A673 (cell line): ENCODE measurements at places on chromosomes 12 and 14. TPM values are rescaled to one million over a fixed set of nuclear protein-coding genes. Genes with fewer than 3 reads are reported as not detected.

GRCh38 chr14:100296106-100296651 is 10.1 kb downstream of the SLC25A29 start:
- DNase-seq: no peak
- H3K27ac ChIP-seq: no peak overlapping the region
- H3K36me3 ChIP-seq: peaks cover 3% of the 10 kb centered on the region
- no peak overlapping the region for H3K4me3 ChIP-seq
- H3K4me1 ChIP-seq: no peaks in the 10 kb centered on the region
- H3K27me3 ChIP-seq: no peaks in the 10 kb centered on the region

DNA sequence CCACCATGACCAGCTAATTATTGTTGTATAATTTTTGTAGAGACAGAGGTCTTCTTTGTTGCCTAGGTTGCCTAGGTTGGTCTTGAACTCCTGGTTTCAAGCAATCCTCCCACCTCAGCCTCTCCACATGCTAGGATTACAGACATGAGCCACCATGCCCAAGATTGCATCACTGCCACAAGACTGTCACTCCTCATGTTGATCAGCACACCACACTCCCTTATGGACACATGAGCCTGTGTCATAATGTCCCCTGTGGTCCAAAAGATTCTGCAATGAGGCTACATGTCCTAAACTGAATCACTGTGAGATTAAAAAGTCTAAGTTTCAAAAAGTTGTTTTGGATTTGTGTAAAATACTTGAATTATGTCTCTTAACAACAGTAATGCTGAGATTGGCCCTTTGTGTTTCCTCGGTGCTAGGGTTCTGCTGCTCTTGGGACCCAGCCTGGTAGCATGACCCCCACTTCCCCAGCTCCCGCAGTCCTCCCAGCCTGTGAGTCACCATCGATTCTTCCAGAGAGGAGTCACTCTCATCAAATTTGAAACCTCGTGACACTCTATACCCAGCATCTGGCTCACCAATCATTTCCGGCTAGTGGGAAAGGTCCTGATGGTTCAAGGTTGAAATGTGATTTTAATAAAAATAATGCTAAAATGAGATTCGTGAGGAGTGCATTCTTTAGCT is 890.9 kb downstream of the VRK1 start:
- no peak overlapping the region for H3K27ac ChIP-seq
- no peaks in the 10 kb centered on the region for H3K4me1 ChIP-seq
- H3K4me3 ChIP-seq: no peak overlapping the region
- H3K27me3 ChIP-seq: no peaks in the 10 kb centered on the region

- no peak overlapping the region for H3K4me3 ChIP-seq
- H3K4me1 ChIP-seq: no peaks in the 10 kb centered on the region
- no peaks in the 10 kb centered on the region for H3K27me3 ChIP-seq
- H3K36me3 ChIP-seq: no peaks in the 10 kb centered on the region
- H3K27ac ChIP-seq: no peak overlapping the region
Measured at GRCh38 chr14:102493096-102493495, 16.5 kb downstream of the ANKRD9 start.

DNA sequence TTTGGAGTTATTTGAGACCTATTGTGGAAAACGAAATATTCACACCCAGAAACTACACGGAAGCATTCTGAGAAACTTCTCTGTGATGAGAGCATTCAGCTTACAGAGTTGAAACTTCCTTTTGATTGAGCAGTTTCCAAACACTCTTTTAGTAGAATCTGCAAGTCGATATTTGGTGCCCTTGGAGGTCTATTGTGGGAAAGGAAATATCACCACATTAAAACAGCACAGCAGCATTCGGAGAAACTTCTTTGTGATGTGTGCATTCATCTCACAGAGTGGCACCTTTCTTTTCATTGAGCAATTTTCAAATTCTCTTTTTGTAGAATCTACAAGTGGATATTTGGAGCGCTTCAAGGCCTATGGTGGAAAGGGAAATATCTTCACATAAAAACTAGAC is 595.7 kb upstream of the ALG10B start:
- H3K36me3 ChIP-seq: no peaks in the 10 kb centered on the region
- no peak for DNase-seq
- no peaks in the 10 kb centered on the region for H3K4me1 ChIP-seq
- H3K4me3 ChIP-seq: no peak overlapping the region
- H3K27me3 ChIP-seq: no peaks in the 10 kb centered on the region

GRCh38 chr14:52227619-52228222 is 39.8 kb upstream of the PTGDR start:
- H3K36me3 ChIP-seq: no peaks in the 10 kb centered on the region
- no peaks in the 10 kb centered on the region for H3K4me1 ChIP-seq
- DNase-seq: no peak
- H3K4me3 ChIP-seq: no peak overlapping the region
- no peaks in the 10 kb centered on the region for H3K27me3 ChIP-seq

KITLG gene
- total RNA-seq: 4.6 and 5.7 TPM in 2 replicates

DNA sequence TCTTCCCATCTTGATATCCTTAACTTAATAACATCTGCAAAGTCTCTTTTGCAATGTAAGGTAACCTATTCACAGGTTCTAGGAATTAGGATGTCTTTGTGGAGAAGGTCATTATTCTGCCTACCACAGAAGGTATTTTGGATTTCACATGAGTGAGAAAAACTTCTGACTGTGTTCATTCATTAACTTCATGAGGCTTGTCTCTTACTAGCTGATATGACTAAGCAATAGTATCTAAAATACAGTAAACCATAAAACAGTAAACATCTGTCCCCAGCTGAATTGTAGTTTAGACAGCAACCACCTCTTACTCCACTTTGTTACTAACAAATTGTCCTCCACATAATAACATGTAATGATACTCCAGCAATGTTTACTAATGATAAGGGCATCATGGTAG is 198.1 kb downstream of the SEC23A start:
- no peaks in the 10 kb centered on the region for H3K27me3 ChIP-seq
- DNase-seq: no peak
- H3K4me3 ChIP-seq: no peak overlapping the region
- H3K27ac ChIP-seq: no peak overlapping the region
- no peaks in the 10 kb centered on the region for H3K36me3 ChIP-seq

CMA1 gene
- total RNA-seq: not detected in 2 replicates

- H3K4me3 ChIP-seq: no peak overlapping the region
- DNase-seq: no peak
- no peaks in the 10 kb centered on the region for H3K4me1 ChIP-seq
- no peaks in the 10 kb centered on the region for H3K36me3 ChIP-seq
- peaks cover 100% of the 10 kb centered on the region for H3K27me3 ChIP-seq
- no peak overlapping the region for H3K27ac ChIP-seq
Measured at GRCh38 chr14:28778138-28779117, 11.8 kb downstream of the FOXG1 start.

DNA sequence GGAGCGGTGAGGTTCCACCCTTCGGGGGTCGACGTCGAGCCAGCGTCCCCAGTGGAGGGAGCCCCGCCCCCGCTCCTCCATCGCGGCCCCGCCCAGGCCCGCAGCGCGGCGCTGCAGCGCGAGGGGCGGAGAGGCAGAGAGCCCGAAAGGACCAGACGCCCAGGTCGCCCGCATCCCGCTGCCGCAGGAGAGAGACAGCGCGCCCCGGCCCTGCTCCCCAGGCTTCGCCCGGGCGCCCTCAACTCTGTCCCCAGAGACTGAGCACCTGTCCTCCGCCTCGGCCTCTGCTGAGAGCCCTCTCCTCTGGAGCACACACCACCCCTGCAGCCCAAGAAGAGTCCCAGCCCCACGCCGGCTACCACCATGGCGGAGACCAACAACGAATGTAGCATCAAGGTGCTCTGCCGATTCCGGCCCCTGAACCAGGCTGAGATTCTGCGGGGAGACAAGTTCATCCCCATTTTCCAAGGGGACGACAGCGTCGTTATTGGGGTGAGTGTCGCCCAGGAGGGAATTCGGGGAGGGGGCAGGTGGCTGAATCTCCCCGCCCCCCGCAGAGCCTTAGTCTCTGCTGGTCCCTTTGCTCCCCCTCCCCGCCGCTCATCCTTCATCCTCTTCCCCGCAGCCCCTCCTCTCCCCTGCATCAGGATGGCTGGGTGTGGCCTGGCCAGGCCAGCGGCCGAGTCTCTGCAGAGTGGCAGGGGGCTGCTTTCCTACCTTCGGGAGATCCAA is at the start of gene KIF5A:
Gene KIF5A (plus strand): TSS at position 136 of the 732 bp plus-strand sequence. CDS start 228 bp downstream, at position 364.
- DNase-seq: peak; percentile 63
- H3K27ac ChIP-seq: no peak within 1 kb of the TSS
- H3K27me3 ChIP-seq: no peaks in the 10 kb centered on the region
- H3K36me3 ChIP-seq: no peaks in the 10 kb centered on the region
- peak within 1 kb of the TSS; percentile 57 for H3K4me3 ChIP-seq
- peaks cover 23% of the 10 kb centered on the region for H3K4me1 ChIP-seq

NPFF gene
- not detected in 2 replicates for total RNA-seq

DNA sequence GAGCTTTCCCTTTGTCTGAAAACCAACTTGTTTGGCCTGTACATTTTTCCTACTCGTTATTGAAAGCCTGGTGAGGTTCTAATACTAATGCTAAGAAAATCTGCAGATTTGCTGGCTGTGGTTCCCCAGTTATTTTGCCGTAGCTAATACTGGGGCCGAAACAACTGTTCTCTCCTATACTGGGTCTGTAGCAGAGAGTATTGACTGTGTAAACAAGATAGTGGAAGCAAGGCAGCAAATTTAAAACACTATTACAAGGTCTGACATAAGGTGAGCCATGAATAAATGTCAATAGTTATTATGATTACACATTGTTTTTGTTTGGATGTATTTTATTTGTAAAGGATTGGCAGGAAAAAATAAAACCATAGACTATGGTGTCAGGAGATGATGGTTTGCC is 1244.0 kb downstream of the AACS start:
- no peaks in the 10 kb centered on the region for H3K4me1 ChIP-seq
- no peaks in the 10 kb centered on the region for H3K36me3 ChIP-seq
- H3K27me3 ChIP-seq: no peaks in the 10 kb centered on the region
- no peak for DNase-seq
- no peak overlapping the region for H3K4me3 ChIP-seq

DNA sequence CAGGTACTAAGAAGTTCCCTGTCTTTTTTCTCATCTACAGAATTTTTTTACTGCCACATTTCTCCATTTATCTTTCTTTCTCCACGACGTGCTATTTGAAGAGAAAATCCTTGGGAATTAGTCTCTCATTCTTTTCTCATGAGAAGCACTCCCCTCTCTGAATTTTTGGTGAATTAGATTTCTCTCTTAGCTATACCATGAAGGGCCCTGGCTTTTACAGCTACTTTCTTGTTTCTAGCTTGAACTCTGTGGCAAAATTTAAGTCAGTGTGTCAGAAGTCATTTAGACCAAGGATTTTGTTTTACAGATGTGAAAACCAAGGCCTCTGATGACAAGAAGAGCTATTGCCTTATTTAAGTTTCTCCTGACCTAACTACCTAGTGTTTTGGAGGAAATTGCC is 213.1 kb downstream of the AEBP2 start:
- peaks cover 5% of the 10 kb centered on the region for H3K4me1 ChIP-seq
- no peaks in the 10 kb centered on the region for H3K36me3 ChIP-seq
- no peak for DNase-seq
- H3K27me3 ChIP-seq: no peaks in the 10 kb centered on the region
- H3K27ac ChIP-seq: no peak overlapping the region

DLK1 gene
- total RNA-seq: not detected in 2 replicates

DNA sequence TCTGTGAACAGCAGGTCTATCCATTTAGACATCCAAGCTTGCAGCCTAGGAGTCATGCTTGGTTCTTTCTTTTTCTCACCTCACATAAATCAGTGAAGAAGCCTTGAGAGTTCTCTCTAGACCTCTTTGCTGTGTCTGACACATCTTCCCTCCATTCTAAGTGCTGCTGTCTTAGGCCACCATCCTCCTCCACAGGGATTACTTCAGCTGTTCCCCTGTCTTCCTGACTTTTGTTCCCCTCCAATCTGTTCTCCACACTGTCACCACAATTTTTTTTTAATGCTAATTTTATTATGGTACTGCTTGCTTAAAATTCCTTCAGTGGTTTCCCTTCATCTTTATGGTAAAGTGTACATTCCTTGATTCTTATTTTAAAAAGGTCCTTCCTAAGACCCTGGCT is 71.8 kb downstream of the DERA start:
- H3K4me1 ChIP-seq: peaks cover 12% of the 10 kb centered on the region
- no peak overlapping the region for H3K4me3 ChIP-seq
- H3K27ac ChIP-seq: no peak overlapping the region
- no peaks in the 10 kb centered on the region for H3K36me3 ChIP-seq
- no peaks in the 10 kb centered on the region for H3K27me3 ChIP-seq

GRCh38 chr12:107514887-107515445 is 170.6 kb upstream of the PWP1 start:
- H3K27me3 ChIP-seq: no peaks in the 10 kb centered on the region
- H3K4me3 ChIP-seq: no peak overlapping the region
- H3K4me1 ChIP-seq: peaks cover 7% of the 10 kb centered on the region
- H3K27ac ChIP-seq: no peak overlapping the region

- no peak for DNase-seq
- no peak overlapping the region for H3K4me3 ChIP-seq
- H3K27ac ChIP-seq: no peak overlapping the region
- H3K27me3 ChIP-seq: no peaks in the 10 kb centered on the region
- H3K4me1 ChIP-seq: peaks cover 20% of the 10 kb centered on the region
- no peaks in the 10 kb centered on the region for H3K36me3 ChIP-seq
Measured at GRCh38 chr14:95225251-95225887, 68.0 kb upstream of the DICER1 start.

LRP1-AS gene
- total RNA-seq: not detected in 2 replicates

PLCZ1 gene
- total RNA-seq: not detected in 2 replicates

STAC3 gene
- total RNA-seq: 7.0 and 8.4 TPM in 2 replicates

DNA sequence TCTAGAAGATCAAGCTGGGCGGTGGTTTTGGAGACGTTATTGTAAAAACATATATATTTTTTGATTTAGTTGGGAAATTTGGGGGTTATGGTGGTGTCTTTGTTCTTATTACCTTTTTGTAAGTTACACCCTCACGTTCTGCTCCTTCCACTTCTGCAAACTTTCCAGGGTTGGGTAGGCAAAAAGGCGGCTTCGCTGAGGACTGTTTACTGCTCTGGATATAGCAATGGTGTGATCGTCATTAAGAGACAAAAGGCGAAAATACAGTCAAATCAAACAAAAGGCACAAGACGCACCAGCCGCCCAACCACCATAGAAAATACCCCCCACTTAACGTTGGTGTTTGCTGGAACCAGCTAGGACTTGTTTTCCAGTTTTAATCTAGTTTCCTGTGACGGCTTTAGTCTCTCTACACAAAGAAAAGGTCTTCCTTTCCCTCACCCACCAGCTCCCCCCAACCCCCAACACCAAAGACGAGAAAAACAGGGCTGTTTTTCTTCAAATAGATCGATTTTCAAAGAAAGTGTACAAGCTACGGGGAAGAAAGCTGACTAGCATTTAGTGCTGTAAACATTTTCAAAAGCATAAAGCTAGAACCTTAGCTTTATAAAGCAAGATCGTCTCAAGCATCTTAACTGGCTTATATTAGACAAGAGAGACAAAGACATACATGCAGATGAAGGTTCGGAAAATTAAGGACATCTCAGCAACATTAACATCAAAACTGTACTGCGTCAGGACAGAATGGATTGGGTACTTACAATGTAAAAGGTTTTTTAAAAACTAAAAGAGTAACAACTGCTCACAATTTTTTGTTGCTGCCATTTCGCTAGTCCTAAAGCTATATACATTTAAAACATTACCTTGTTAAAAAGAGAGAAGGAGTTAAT is 2.0 kb upstream of the SETD1B start:
- H3K4me1 ChIP-seq: peaks cover 35% of the 10 kb centered on the region
- peaks cover 24% of the 10 kb centered on the region for H3K36me3 ChIP-seq
- peak overlapping the region; percentile 100 for H3K27ac ChIP-seq

ISM2 gene
- 4.3 and 5.1 TPM in 2 replicates for total RNA-seq

CIT gene
- total RNA-seq: 62.4 and 73.7 TPM in 2 replicates

POTEM gene
- total RNA-seq: not detected in 2 replicates

GPD1 gene
- 0.58 and 1.3 TPM in 2 replicates for total RNA-seq

- H3K27me3 ChIP-seq: no peaks in the 10 kb centered on the region
- H3K4me3 ChIP-seq: no peak overlapping the region
- no peak overlapping the region for H3K27ac ChIP-seq
- H3K4me1 ChIP-seq: no peaks in the 10 kb centered on the region
Measured at GRCh38 chr14:97253756-97254155, 456.6 kb downstream of the VRK1 start.

CCNB1IP1 gene
- total RNA-seq: 117 and 121 TPM in 2 replicates
